Vein endothelial cell (primary cell): ENCODE measurements at places on chromosomes 7 and 10. TPM values are rescaled to one million over a fixed set of nuclear protein-coding genes. Genes with fewer than 3 reads are reported as not detected.

Gene SFTPA1
- not detected in 2 replicates for total RNA-seq

Gene RAB11FIP2
- 14.0 and 17.8 TPM in 2 replicates for total RNA-seq

Gene PDE6C
- not detected in 2 replicates for total RNA-seq

Gene ANKRD22
- not detected in 2 replicates for total RNA-seq

Gene BLNK
- total RNA-seq = not detected in 2 replicates

Gene SPOCK2
- total RNA-seq = 0.96 and 0.98 TPM in 2 replicates

Gene FEZF1
- total RNA-seq = not detected in 2 replicates

Gene PDGFA
- total RNA-seq = 61.3 and 74.8 TPM in 2 replicates

Gene AMPH
- total RNA-seq = 0.10 TPM in 1 of 2 replicates, not detected in the other

Gene ADGRA1
- not detected in 2 replicates for total RNA-seq

Gene CNTNAP2
- not detected in 2 replicates for total RNA-seq

Gene CYP26C1
- total RNA-seq = 1.3 and 2.5 TPM in 2 replicates

Gene STX1A
- total RNA-seq = 14.0 and 17.9 TPM in 2 replicates

Gene PON1
- total RNA-seq = not detected in 2 replicates

Gene FAM241B
- total RNA-seq = 0.33 and 0.48 TPM in 2 replicates

Gene ANKRD61
- total RNA-seq = not detected in 2 replicates

Gene ZNF22
- total RNA-seq = 40.5 and 42.1 TPM in 2 replicates

Gene BTBD16
- not detected in 2 replicates for total RNA-seq

Gene FAM237B
- total RNA-seq = not detected in 2 replicates

Gene TMEM196
- total RNA-seq = not detected in 2 replicates

Gene RBM20
- total RNA-seq = under 0.01 and 0.10 TPM in 2 replicates

Gene DKK1
- 81.9 and 83.0 TPM in 2 replicates for total RNA-seq

Gene YKT6
- 128 and 138 TPM in 2 replicates for total RNA-seq

Gene DRGX
- total RNA-seq = not detected in 2 replicates

Gene GPR15LG
- not detected in 2 replicates for total RNA-seq

Gene CYCS
- total RNA-seq = 28.1 and 49.6 TPM in 2 replicates

Gene OTUD1
- 5.2 and 5.6 TPM in 2 replicates for total RNA-seq

Gene EBF3
- 20.6 and 22.2 TPM in 2 replicates for total RNA-seq

Gene TCAF2
- total RNA-seq = 17.3 and 22.7 TPM in 2 replicates

Gene AUTS2
- total RNA-seq = 0.76 and 1.6 TPM in 2 replicates

Gene TRIM50
- total RNA-seq = not detected in 2 replicates

Gene GHRHR
- total RNA-seq = not detected in 2 replicates
